ENCODE measurements at places on chromosomes 11 and 22. TPM values are rescaled to one million over a fixed set of nuclear protein-coding genes. Genes with fewer than 3 reads are reported as not detected.

PHLDA2 gene
- total RNA-seq = 6.2 TPM

ROBO3 gene
- total RNA-seq = 4.6 TPM

PNPLA5 gene
- total RNA-seq = not detected

PRODH gene
- total RNA-seq = 0.34 TPM

C11orf86 gene
- total RNA-seq = not detected

MUC6 gene
- total RNA-seq = not detected

Data from T-helper 1 cell treated with Interleukin-12 subunit alpha and Interleukin-12 subunit beta and Interleukin-4 antibody, amounts not matched to agents 30 ng/mL and 1 ng/mL, for 36 hours (primary cell).